Left forelimb (tissue), 1 donor: ENCODE measurements at places on chromosomes 1 and 21.

GRCh38 chr1:38293567-38293966, 247.0 kb upstream of the POU3F1 start:
- DNase-seq = no peak

DNA sequence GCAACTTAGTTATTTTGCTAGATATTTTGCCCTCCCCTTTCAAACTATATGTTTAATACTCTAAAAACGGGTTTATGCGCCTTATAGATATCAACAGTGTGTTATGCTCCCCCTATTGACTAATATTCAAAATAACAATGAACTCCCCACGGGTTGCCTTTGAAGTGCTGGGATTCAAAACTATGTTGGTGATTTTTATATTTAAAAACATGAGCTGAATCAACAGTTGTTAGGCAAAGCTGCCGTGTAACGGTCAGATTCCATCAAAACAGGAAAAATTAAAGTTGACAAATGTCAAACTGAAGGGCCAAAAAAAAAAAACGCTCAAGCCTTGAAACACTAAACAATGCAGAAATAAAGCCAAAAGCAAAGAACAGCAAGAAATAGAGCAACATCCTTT, 2.5 kb downstream of the TGFBR3 start:
- no peak for DNase-seq

DNA sequence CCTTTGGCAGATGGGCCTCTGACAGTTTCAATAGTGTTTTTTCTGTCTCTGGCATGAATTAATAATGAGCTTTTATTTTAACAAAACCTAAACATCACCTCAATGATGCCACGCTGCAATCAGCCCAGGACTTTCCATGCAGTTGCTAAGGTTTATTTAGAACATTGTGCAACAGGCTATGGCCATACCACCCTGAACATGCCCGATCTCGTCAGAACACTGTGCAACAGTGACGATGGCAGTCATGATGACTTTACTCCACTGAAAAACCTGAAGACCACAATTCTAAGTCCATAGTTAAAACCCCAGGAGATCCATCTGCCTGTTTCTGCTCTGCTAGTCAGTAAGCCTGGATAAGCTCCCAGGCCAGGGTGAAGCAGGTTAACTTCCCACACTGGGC, 310.0 kb downstream of the PBX1 start:
- no peak for DNase-seq

DNA sequence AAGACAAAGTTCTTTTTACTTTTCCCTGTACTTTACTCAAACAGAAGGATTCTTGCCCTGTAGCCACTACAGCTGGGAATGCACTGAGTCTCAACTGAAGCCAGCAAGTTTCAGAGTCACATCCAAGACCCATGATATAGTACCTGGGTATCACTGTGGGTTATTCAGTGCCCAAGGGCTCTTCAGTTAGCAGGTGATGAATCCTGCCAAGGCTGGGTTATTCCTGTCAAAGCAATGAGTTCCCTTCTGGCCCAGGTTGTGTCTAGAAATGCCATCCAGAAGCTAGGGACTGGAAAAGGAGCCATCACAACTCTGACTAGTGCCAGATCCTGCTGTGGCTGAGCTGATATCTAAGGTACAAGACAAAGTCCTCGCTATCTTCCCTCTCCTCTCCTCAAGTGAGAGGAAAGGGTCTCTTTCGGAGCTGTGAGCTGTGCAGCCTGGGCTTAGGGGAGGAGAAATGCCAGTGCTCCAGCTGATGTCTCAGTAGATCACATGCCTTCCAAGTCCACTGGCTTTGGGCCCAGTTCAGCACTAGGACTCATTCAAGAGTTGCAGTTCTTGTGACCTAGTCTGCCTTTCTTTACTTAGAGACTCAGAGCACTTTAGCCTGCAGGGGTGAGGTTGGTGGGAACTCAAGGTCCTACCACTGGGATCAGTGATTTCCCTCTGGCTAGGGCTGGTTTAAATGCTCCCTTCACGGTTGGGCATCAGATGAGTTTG, 369.4 kb downstream of the TBX15 start:
- no peak for DNase-seq

- no peak for DNase-seq
Observed at GRCh38 chr1:44820328-44821239, 12.3 kb downstream of the BTBD19 start.

- no peak for DNase-seq
Observed at GRCh38 chr1:80050523-80050922, 1044.0 kb upstream of the ADGRL4 start.

GRCh38 chr1:41160498-41161110, 81.5 kb downstream of the SCMH1 start:
- no peak for DNase-seq

DNA sequence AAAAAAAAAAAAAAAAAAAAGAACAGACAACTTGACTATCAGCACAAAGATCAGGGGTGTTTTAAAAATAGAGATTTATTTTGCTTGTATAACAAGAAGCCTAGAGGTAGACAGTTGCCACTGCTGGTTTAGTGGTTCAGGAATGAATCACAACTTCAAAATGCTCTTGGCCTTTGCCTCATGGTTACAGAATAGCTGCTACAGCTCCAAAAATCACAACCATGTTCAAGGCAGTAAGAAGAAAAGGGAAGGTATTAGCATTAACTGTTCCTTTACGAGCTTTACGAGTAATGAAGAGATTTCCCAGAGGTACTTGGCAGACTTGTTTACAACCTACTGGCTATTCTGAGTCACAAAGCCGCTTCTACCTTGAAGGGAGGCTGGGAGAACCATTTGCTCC, 52.5 kb upstream of the PPM1J start:
- DNase-seq = no peak

GRCh38 chr1:211336161-211336560, 9.5 kb downstream of the TRAF5 start:
- no peak for DNase-seq

GRCh38 chr1:228884615-228885566, 149.6 kb downstream of the RHOU start:
- no peak for DNase-seq

GRCh38 chr1:201634261-201634660, 95.3 kb downstream of the NAV1 start:
- no peak for DNase-seq

DNA sequence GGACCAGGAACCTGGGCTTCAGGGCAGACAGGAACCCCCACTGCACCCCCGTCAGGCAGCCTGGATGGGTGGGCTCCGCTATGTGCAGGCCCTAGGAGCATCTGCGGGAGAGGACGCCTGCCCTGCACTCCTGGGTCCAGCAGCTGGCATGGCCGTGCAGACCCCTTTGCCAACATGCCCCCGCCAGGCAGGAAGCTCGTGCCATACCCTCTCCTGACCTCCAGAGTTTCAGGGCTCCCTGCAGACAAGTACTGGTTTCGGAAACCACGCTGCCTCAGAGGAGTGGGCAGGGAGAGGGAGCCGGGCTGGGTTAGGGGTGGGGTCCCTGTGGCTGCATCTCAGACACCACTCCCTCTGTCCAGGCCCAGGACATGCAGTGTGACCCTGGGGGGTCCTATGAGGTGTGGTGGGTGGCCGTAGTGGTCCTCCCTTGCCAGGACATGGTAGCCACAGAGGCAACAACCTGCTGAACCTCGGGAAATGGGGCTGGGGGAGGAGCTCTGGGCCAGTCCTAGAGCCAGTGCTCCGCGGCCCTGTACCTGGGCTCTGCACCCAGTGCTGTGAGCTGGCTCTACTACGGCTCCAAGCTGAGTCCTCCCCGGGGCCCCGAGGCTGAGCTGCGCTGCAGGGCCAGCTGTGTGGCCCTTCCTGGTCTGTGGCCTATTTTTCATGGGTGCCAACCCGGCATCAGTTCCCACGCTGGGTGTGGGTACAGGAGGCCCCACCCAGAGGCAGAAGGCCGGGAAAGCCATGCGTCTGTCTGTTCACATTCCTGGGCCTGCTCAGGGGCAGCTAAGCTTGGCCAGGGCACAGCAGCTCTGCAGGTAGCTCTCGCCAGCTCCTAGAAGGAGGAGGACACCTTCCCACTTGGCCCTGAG, 1.4 kb downstream of the PLEKHN1 start:
- DNase-seq = no peak

DNA sequence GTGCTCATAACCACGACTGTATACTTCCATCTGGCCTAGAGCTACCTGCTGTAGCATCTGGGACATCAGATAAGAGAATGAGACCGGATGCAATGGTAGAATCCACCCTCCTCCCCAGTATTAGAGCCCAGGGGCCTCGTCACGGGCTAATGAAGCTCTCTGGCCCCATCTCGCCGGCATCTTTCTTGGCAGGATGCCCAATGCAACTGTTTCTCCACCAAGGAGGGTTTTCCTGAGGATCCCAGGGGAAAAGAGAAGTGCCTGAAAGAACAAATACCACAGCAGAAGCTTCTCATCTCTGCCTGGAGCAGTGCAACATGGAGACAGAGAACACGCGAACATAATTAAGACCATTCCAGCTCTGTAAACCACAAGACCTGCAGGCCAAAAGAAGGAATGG, 80.0 kb downstream of the VWA5B1 start:
- no peak for DNase-seq

DNA sequence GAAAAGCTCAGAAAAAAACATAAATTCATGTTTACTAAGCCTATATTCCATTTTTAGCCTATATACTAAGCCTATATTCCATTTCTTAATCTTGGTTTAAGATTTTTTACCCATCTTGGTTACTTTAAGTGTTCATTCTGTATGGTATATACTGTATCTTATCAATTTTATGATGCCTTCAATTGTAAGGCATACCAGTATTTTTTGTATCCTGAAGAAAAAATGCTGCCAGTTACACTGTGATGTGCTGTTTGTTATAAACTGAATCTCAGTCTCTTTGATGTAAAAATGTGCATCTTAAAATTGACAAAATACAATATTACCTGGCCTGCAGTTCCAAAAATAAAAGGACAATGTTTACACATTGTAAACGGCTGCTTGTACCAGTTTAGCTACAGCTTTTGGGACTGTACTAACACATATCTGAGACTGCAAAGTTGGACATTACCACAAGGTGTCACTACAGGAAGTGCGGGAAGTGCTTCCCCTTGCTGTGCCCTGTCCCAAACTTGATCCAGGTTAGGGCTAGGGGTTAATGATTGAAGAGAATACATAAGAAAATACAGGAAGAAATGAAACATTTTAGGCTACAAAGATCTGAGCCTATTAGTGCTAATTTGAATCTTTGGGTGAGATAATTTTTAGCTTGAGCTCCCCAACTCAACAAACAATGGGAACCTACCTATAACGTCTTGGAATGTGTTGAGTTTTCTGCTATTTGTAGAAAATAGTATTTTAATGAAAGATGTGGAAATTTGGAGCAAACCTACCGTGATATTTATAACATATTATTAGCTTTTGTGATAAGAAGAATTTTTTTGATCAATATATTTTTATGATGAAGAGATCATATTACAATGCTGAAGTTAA, 108.9 kb downstream of the LBR start:
- DNase-seq = no peak

DNA sequence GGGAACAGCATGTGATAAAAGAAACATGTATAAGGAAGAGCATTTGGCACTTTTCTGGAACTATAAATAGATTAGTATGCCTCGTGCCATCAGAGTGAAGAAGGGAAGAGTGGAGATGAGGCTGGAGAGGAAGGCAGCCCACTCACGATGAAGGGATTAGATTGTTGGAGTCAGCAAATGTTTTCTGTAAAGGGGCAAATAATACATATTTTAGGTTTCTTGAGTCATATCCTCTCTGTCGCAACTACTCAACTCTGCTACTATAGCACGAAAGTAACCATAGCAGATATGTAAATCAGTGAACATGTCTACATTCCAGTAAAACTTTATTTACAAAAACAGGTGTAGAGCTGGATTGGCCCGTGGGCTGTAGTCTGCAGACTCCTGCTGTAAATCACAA, 147.8 kb downstream of the TENT5C start:
- no peak for DNase-seq

DNA sequence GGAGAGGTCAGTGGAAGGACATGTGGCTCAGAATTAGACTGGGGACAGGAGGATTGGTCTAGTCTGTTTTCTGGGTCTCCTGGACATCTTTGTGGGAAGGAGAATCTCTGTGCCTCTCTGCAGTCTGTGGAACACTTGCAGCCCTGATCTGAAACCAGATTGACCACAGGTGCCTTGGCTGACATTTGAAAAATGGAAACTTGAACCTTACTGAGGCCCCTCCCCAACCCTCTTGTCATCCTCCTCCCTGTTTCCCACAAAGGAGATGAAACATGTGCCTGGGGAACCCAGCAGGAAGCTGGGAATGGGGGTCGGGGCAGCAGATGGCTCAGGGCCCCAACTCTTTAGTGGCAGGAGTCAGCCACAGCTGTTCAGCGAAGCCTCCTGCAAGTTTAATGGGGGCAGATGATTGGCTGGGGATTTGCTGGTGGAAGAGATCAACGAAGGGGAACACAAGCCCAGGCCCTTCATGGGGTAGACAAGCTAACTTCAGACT, 18.1 kb downstream of the VASH2 start:
- DNase-seq = peak; percentile 75

DNA sequence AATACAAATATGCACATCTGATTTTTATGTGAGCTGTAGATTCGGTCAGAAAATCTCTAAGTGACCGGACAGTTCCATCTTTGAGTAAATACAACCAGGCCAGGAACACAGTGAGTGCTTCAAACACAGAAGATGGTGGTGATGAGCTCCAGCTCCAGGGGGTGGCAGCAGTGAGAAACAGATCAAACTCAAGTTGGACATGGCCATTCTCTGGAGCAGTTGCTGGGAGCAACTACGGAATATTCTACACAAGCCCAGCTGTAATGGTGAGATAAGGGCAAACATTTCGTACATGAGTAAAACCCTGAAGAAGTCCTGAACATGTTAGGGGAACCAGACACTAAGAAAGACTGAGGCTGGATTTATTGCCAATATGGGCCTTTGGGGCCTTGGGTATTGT, 100.7 kb downstream of the BARHL2 start:
- DNase-seq = no peak

- peak; percentile 77 for DNase-seq
Observed at GRCh38 chr1:225845571-225846259, 35.8 kb downstream of the EPHX1 start.

DNA sequence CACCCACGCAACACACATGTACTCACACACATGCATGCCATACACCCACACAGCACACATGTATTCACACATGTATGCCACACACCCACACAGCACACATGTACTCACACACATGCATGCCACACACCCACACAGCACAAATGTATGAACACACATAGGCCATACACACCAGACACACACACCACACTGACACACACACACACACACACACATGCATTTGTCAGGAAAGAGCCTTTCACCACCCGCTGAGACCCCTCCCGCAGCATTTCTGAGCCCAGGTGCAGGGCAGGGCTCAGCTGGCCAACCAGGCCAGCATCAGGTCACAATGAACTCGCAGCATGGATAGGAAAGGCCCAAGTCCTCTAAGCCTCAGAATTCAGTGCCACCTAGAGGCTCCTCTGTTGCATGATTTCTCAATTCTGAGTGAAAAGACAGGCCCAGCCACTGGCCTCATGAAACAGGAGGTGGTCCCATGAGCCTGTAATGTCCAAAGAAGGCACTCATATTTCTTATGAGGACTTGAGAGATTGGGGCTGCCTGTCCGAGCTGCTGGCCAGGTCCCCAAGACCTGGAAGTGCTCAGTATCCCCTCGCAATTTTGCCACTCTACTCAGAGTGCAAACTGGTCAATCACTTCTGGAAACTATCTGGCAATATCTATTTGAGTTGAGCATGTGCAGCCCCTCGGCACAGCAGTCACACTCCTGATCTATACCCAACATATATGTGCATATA, 57.3 kb downstream of the PSMG1 start:
- no peak for DNase-seq

- DNase-seq = no peak
Observed at GRCh38 chr1:211739671-211740411, 64.4 kb upstream of the NEK2 start.
